Activated CD4-positive, alpha-beta T cell treated with anti-CD3 and anti-CD28 coated beads for 36 hours (primary cell): ENCODE measurements at places on chromosomes 13 and 19.

GRCh38 chr13:67224148-67224846 is 5.8 kb downstream of the PCDH9 start:
- H3K4me3 ChIP-seq: no peak overlapping the region
- H3K36me3 ChIP-seq: no peaks in the 10 kb centered on the region
- H3K27me3 ChIP-seq: peaks cover 5% of the 10 kb centered on the region
- peaks cover 13% of the 10 kb centered on the region for H3K4me1 ChIP-seq

DNA sequence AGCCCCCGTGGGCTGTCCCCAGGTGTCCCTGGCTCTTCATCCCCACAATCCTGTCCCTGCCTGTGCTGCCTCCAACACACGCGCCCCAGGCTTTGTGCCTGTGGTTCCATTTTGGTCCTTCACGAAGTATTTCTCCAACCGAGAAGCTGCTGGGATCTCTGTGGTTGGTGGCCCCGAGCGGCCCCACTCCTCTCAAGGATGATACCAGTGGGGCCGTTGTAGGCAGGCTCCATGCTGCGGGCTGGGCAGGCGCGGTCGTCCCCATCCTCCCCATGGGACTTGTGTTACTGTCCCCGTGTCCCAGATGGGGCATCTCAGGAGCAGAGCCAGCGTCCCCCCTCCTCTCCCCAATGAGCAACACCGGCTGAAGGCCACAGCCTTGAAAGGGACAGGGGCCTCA is 3.7 kb upstream of the ZNF554 start:
- H3K36me3 ChIP-seq: peaks cover 2% of the 10 kb centered on the region
- H3K27me3 ChIP-seq: no peaks in the 10 kb centered on the region
- H3K4me3 ChIP-seq: no peak overlapping the region

- H3K4me1 ChIP-seq: no peaks in the 10 kb centered on the region
- peaks cover 58% of the 10 kb centered on the region for H3K36me3 ChIP-seq
- H3K27me3 ChIP-seq: no peaks in the 10 kb centered on the region
- DNase-seq: no peak
- no peak overlapping the region for H3K27ac ChIP-seq
Observed at GRCh38 chr19:35023428-35023827, 6.8 kb upstream of the SCN1B start.

DNA sequence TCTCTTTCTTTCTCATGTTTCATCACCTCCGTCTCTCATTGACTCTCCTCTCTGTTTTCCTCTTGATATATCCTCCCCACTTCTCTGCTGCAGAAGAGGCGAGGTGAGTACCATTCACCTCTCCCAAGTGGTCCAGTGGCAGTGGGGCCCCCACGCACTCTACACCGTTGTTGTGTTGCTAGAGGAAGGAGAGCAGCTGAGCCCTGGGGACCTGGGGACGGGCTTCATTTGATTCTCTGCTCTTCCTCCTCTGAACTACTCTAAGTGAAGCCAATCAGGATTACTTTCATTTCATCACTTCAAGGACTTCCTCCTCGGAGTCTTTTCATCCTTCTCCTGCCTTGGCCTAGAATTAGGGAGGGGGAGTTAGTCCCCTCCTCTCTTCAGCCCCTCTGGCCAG is 64.6 kb downstream of the CCNE1 start:
- no peak overlapping the region for H3K27ac ChIP-seq
- peaks cover 19% of the 10 kb centered on the region for H3K27me3 ChIP-seq
- H3K4me3 ChIP-seq: no peak overlapping the region
- H3K36me3 ChIP-seq: no peaks in the 10 kb centered on the region
- DNase-seq: no peak

GRCh38 chr13:66681403-66681802 is 548.7 kb downstream of the PCDH9 start:
- no peaks in the 10 kb centered on the region for H3K4me1 ChIP-seq
- H3K4me3 ChIP-seq: no peak overlapping the region
- H3K27ac ChIP-seq: no peak overlapping the region
- no peak for DNase-seq
- H3K27me3 ChIP-seq: no peaks in the 10 kb centered on the region

DNA sequence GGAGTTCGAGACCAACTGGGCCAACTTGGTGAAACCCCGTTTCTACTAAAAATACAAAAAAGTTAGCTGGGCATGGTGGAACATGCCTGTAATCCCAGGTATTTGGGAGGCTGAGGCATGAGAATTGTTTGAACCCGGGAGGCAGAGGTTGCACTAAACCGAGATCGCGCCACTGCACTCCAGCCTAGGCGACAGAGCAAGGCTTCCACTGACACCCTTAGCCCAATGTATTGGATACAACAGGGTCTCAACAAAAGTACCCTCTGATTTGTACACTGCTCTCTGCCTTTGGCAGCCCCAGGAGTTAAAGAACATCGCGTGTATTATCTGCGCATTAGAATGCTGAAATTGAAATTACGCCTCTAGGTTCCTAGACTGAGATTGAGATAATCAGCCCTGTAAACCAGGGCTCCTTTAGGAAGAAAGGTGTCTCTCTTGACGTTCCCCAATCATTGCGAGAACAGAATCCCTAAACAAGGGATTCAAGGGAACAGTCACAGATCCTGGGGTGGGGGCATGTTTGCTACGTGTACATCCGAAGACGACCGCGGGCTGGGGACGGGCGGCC is 21.9 kb downstream of the IPO5 start:
- peaks cover 14% of the 10 kb centered on the region for H3K36me3 ChIP-seq
- H3K27me3 ChIP-seq: no peaks in the 10 kb centered on the region
- peak overlapping the region; percentile 96 for H3K27ac ChIP-seq
- DNase-seq: peak; percentile 16

- peak overlapping the region; percentile 99 for H3K27ac ChIP-seq
- peak; percentile 97 for DNase-seq
- H3K27me3 ChIP-seq: no peaks in the 10 kb centered on the region
- H3K36me3 ChIP-seq: no peaks in the 10 kb centered on the region
Observed at GRCh38 chr13:79451500-79451962, 29.4 kb upstream of the NDFIP2 start.

DNA sequence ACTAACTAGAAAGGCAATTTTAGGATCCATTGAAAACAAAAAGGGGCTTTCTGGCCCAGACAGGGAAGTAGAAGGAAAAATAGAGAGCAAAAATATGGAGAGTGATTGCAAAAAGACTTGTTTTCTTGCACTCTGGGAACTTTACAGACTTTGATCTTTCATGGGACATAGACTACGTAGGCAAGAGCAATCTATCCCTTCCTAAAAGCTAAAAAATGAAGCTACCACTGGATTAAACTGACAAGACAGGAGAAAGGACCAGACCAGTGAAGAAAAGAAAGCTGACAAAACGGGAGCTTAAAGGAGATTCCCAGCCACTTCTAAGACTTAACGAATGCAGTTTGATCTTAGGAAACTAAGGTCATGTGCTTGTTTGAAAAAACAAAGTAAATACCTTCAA is 524.5 kb downstream of the KLF5 start:
- no peaks in the 10 kb centered on the region for H3K4me1 ChIP-seq

DNA sequence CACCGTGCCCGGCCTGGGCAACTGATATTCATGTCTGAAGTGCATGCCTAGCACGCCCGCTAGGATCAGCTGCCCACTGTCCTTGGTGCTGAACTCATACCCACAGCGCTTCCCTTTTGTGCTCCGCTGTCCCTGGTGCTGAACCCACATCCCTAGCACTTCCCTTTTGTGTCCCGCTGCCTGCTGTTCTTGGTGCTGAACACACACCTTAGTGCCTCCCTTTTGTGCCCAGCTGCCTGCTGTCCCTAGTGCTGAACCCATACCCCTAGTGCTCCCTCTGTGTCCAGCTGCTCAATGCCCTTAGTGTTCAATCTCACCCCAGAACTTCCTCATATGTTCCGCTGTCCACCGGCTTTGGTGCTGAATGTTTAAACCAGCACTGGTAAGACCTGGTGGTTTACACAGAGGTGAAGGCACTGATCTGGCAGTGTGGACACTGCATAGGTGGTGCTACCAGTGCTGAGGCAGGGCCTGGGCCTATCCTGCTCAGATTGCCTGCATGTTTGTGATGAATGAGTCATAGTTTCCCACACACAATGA is 26.3 kb upstream of the SIGLEC11 start:
- no peak overlapping the region for H3K27ac ChIP-seq
- DNase-seq: peak; percentile 91
- peaks cover 17% of the 10 kb centered on the region for H3K4me1 ChIP-seq
- H3K36me3 ChIP-seq: peaks cover 16% of the 10 kb centered on the region
- H3K4me3 ChIP-seq: no peak overlapping the region

GRCh38 chr13:98768522-98768921 is 16.1 kb upstream of the SLC15A1 start:
- H3K27me3 ChIP-seq: peaks cover 10% of the 10 kb centered on the region
- no peak for DNase-seq
- H3K4me1 ChIP-seq: no peaks in the 10 kb centered on the region
- H3K4me3 ChIP-seq: no peak overlapping the region
- H3K27ac ChIP-seq: no peak overlapping the region
- H3K36me3 ChIP-seq: no peaks in the 10 kb centered on the region

DNA sequence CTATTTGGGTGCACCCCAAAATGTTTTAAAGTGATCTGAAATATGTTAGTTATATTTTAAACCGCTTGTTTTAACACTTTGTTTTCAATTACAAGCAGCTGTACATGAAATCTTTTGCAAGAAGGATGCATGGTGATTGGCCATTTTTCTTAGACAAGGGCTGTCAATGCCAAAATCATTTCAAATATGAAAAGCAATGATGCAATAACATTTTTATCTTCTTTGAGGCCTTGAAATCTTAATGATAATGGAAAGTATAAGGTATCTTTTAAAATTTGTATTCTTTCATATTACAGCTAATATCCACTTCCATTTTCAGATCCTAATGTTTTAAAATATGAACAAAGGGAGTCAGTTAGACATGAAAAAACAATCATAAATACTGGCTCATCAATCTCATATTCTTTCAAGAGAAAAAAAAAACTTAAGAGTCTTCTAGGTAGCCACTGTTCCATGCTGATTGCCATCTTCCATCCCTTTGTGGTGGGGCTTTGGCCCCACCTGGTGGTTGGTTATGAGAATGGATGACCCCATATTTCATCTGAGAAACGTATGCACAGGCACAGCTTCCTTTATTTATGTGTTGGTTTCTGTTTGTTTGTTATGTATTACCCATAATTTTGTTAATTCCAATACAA is 330.3 kb upstream of the MIR17HG start:
- no peak overlapping the region for H3K4me3 ChIP-seq
- peak; percentile 54 for DNase-seq
- H3K4me1 ChIP-seq: no peaks in the 10 kb centered on the region
- H3K27ac ChIP-seq: no peak overlapping the region
- no peaks in the 10 kb centered on the region for H3K36me3 ChIP-seq

- H3K36me3 ChIP-seq: no peaks in the 10 kb centered on the region
- peaks cover 31% of the 10 kb centered on the region for H3K27me3 ChIP-seq
- no peak overlapping the region for H3K27ac ChIP-seq
Observed at GRCh38 chr19:46226438-46226973, 3.0 kb upstream of the IGFL1 start.

DNA sequence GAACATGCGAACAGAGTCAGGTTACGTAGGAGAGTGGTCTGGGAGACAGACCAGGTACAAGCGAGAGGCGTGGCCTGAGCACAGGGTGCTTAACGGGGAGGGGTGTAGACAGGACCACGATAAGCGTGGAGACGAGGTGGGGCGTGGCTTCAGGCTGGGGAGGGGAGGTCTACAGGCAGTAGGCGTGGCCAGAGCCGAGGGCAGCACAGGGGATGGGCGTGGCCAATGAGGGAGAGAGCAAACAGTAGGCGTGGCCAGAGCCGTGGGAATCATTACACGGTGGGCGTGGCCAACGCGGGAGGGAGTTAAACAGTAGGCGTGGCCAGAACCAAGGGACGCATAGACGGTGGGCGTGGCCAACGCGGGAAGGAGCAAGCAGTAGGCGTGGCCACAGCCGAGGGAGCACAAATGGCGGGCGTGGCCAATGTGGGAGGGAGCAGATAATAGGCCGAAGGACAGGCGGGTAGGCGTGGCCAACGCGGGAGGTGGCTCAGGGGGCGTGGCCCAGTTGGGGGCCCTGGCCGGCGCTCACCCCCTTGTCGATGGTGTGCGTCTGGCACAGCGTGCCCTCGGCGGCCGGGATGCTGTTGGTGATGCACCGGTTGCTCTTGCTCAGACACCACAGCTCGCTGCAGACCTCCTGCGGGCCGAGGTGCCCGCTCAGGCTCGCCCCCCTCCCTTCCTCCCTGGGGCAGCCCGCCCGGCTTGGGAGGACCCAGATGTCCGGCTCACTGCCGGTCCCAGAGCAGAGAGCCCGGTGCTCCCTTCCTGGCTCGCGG is 15.2 kb upstream of the MYO1F start:
- H3K27me3 ChIP-seq: no peaks in the 10 kb centered on the region
- H3K4me1 ChIP-seq: peaks cover 15% of the 10 kb centered on the region
- H3K36me3 ChIP-seq: peaks cover 2% of the 10 kb centered on the region
- H3K27ac ChIP-seq: no peak overlapping the region
- H3K4me3 ChIP-seq: peak overlapping the region; percentile 70
- DNase-seq: peak; percentile 99

GRCh38 chr19:22622901-22623840 is 11.0 kb upstream of the ZNF492 start:
- H3K36me3 ChIP-seq: no peaks in the 10 kb centered on the region
- H3K27ac ChIP-seq: no peak overlapping the region
- DNase-seq: no peak
- H3K27me3 ChIP-seq: peaks cover 6% of the 10 kb centered on the region
- H3K4me1 ChIP-seq: no peaks in the 10 kb centered on the region
- H3K4me3 ChIP-seq: no peak overlapping the region

GRCh38 chr19:33821871-33822270 is 25.2 kb downstream of the KCTD15 start:
- peaks cover 3% of the 10 kb centered on the region for H3K27me3 ChIP-seq
- DNase-seq: no peak
- no peak overlapping the region for H3K27ac ChIP-seq
- no peak overlapping the region for H3K4me3 ChIP-seq
- peaks cover 17% of the 10 kb centered on the region for H3K4me1 ChIP-seq
